ENCODE measurements at places on chromosomes 5 and 9.

- DNase-seq: no peak
These were observed 481.9 kb downstream of the ZNF608 start for GRCh38 chr5:124264499-124264898.

DNA sequence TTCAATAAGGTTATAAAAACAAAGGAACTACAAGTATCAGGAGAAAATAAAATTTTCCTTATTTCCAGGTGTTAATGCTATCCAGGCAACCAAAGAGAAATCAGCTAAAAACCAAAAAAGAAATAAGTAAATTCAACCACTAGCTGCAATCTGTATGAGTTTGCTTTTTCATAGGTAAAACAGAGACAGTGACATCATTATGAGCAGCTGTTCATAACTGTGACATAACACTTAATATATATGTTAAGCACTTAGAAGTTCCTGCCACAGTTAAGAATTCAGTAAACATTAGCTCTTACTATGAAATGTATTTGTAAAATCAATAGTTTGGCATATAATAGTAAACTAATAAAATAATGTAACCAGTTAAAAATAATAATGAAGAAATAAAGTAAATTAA lies 20.9 kb downstream of the P4HA2 start:
- no peak for DNase-seq

- no peak for DNase-seq
These were observed 49.4 kb downstream of the C9orf50 start for GRCh38 chr9:129571298-129572051.

GRCh38 chr5:115671939-115672338 lies 46.1 kb upstream of the TMED7 start:
- DNase-seq: no peak

DNA sequence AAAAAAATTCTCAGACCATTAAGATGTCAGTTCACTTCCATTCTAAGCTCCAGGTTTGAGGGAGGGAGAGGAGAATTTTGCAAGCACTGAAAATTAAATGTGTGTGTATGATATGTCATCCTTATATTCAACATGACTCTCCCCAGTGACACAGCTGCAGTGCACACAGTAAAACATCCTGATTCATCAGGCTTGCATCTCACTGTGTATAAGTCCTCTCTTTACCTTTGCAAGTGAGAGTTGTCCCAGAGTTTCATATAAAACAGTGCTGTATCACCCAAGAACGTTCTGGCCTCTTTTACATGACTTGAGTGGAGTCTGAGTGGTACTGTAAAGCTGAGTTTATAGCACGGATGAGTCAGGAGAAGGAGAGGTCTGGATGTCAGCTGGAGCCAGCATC lies 50.0 kb downstream of the DMRT2 start:
- DNase-seq: no peak

DNA sequence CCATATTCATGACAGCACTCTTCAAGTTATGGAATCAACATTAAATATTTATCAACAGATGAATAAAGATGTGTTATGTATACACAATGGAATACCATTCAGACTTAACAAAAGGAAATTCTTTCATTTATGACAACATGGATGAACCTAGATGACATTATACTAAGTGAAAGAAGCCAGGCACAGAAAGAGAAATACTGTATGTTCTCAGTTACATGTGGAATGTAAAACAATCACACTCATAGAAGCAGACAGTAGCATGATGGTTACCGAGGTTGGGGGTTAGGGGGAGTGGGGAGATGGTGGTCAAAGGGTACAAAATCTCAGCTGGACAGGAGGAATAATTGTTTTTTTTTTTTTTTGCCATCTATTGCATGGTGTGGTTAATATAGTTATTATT lies 431.9 kb downstream of the DMAC1 start:
- DNase-seq: no peak

DNA sequence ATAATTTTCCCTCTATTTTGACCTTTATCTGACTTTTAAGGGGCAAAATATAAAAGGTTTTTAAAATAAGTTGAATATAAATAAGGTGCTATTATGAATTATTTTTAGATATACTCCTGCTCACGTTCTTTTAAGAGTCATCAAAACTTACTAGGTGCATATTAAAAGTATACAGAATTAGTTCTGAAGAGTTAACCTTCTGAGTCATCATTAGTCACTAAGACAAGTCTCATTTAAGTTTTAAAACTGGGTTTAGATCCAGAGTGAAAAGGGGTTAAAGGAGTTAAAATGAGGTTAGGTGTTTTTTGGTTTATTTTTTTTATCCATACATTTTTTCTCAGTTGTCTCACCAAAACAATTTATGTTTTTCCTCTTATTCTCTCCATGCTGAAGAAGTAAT lies 41.7 kb downstream of the SMIM15 start:
- no peak for DNase-seq

GRCh38 chr9:93278144-93278543 lies 94.2 kb downstream of the WNK2 start:
- DNase-seq: no peak

DNA sequence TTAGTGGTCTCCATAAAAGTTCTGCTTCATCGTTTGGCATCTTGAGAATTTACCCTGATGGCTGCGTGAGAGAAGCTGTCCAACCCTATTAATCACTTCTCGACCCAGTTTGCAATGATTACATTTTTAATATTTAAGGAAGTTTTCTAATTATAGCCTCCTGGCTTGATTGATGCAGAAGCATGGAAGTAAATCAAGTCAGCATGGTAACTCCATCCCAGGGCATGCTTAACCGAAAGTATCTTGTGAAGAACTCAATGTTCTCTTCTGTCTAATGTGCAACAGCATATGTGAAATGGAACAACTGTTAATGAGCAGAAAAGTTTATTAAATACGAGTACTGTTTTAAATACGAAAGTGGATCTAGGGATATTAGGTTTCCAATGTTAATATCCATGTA lies 278.9 kb upstream of the CD180 start:
- no peak for DNase-seq

DNA sequence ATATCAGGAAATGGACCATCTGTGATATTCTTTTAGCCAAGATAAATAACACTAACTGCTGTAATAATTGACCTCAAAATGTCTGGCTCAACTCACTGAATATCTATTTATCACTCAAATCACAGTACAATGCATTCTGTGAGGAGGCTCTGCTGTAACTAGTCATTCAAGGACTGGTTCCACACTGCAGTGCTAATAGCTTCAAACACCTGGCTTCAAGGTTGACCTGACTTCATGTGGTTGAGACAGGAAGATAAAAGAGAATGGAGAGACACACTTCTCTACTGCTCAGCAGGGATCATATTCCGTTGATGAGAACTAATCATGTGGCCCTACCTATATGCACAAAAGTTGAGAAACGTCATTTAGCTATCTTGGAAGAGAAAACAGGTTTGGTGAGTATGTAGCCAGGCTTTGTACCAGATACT lies 3.4 kb upstream of the RHOBTB3 start:
- DNase-seq: no peak

DNA sequence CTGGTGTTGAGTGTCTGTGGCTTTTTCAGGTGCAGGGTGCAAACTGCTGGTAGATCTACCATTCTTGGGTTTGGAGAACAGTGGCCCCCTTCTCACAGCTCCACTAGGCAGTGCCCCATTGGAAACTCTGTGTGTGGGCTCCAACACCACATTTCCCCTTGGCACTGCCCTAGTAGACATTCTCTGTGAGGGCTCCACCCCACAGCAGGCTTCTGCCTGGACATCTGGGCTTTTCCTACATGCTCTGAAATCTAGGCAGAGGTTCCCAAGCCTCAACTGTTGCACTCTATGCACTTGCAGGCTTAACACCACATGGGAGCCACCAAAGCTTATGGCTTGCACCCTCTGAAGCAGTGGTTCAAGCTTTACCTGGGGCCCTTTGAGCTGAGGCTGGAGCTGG lies 80.9 kb downstream of the BARX1 start:
- DNase-seq: no peak

GRCh38 chr5:78677777-78678668 lies 29.5 kb upstream of the LHFPL2 start:
- peak; percentile 89 for DNase-seq

- DNase-seq: peak; percentile 65
These were observed 830 bp downstream of the TRAF1 start for GRCh38 chr9:120925535-120926396.

GRCh38 chr9:91164724-91165520 lies 196.8 kb downstream of the AUH start:
- peak; percentile 92 for DNase-seq

DNA sequence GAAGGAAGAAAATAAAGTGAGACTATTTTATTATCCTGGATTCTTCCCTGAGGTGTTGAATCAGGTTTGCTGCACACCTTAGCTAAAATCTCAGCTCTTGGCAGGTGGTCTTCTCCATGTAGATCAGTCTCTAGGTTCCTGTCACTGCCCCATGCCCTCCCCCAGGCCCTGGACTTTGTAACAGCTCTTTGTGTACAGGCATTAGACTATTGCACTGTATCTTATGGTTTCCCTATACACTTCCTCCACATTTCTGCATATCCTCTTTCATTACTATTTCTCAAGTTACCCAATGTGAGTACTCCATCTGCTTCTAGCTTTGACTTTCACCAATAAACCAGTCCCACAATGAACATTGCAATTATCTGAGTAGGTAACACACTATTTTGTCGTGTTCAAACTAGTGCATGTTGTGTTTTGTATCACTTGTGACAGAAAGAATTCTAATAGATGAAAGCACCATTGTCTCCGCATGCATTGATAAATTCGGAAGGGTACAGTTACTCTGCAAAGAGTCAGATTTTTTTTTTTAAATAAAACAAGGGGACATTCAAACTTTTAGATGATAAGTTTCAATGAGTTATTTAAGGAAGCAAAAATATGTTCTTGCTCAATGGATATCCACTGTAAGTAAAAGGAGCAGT lies 1348.7 kb upstream of the C9orf72 start:
- no peak for DNase-seq

DNA sequence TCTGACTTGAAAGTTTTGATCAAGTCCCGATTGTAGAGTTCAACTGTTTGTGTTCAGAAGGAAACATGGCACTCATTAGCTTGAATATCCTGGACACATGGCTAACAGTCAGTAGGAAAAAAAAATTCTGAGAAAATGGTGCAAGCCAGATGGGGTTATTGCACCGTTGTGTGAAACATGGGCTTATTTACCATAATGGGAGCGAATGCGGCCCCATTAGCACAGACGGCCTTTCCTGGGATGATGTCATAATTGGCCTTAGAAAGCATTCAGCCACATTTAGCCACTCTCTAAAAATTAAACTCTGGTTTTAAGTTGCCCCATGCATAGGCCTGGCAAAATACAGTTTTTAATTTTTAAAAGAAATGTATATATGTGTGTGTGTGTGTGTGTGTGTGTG lies 112.1 kb downstream of the IRX2 start:
- no peak for DNase-seq

DNA sequence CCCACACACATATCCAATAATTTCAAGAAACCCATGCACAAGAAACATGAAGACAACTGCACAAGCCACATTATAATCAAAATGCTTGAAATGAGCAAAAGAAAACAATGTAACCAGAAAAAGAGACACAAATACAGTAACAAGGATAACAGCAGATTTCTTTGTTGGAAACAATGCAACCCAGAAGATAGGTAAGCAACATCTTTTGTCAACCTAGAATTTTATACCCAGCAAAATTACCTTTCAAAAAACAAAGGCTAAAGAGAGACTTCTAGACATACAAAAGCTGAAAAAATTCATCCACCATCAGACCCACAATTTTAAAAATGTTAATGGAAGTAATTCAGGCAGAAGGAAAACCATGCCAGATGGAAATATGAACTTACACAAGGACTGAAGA lies 5.0 kb upstream of the COL23A1 start:
- DNase-seq: no peak

DNA sequence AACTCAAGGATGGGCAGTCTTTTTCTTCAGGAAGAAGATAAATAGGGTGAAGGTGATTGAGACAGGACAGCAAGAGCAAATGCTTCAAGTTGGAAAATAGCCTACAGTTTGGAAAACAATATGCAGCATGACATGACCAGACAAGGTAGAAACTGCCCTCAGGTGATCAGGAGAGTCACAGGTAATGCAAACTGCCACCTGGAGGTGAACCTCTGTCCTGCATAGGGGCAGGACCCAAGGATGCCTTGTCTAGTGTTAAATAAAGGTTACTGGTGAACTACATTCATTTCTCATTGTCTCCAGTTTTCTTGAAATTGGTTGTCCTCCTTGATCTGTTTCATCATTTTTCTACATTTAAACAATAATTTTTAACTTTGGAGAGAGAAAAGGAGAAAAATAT lies 232.1 kb downstream of the SEMA5A start:
- no peak for DNase-seq

Measured in MG63 (cell line).